HTR-8/SVneo (cell line): ENCODE measurements at places on chromosomes 12 and 14.

DNA sequence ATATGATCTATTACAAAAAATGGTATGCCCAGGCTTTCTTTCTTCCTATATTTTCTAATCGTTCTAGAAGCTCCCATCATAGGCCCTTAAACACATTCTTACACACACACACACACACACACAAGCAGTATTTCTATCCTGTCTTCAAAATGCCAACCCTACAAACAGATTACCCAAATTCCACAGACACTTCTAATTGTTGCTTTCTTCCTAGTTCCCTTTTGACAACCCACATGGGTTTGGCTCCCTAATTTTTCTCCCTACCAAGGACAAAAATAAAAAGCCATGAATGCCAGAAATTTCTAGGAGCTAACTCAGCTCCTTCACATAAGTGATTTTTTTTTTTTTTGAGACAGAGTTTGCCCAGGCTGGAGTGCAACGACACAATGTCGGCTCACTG, 60.3 kb upstream of the NTF3 start:
- DNase-seq: no peak

DNA sequence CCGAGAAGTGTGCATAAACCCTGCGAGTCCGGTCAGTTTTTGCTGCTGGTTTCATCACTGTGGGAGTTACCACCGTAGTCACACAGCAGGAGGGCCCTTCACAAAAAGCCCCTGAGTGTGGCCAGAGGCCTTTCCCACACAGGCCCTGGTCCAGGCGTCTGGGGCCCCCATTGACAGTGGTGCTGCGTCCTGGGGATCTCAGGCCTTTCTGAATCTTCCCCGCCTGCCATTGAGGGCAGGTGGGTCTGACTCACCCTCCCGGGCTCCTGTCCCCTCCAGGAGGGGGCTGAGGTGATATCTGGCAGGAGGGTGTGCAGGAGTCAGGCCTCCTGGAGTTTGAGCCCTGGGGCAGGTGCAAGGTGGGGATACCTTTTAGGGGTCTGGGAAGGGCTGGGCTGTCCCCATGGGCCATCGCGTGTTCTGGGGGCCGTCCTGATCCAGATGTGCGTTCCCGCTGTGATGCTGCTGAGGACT, 358.5 kb downstream of the TMEM121 start:
- DNase-seq: no peak

DNA sequence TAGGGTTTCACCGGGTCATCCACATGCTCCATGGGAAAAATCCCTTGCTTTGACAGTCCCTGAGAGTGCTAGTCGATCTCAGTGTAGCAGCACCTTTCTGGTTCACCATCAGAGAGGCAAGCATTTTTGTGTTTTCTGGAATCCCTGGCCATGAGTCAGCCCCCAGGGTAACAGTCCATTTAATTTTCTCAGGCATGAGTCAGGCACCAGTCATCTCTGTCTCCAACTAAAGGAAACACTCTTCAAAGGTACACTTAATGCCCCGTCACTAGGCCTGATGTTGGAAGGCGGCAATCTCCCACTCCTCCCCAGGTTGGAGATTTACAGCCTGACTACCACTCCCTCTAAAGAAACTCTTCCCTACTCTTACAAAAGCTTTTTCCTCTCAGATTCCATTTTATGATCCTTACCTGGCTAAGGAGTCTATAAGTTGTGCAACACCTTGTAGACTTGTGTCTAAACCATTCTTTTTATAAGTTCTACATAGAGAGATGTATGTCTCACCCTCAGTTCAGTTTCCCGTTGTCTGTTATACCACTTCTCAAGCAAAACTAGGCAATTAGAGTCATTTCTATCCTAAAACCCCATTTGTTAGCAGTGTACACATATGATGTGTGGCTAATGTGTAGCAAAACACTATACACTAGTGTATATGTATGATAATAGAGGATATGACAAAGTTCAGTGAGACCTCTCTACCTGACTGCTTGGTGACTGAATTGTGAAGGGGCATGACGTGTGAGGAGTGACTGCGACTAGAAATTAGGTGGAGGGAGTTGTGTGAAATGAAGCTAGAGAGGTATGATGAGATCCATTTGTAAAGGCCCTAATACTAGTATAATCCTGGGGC, 24.6 kb downstream of the TMEM19 start:
- peak; percentile 64 for DNase-seq

DNA sequence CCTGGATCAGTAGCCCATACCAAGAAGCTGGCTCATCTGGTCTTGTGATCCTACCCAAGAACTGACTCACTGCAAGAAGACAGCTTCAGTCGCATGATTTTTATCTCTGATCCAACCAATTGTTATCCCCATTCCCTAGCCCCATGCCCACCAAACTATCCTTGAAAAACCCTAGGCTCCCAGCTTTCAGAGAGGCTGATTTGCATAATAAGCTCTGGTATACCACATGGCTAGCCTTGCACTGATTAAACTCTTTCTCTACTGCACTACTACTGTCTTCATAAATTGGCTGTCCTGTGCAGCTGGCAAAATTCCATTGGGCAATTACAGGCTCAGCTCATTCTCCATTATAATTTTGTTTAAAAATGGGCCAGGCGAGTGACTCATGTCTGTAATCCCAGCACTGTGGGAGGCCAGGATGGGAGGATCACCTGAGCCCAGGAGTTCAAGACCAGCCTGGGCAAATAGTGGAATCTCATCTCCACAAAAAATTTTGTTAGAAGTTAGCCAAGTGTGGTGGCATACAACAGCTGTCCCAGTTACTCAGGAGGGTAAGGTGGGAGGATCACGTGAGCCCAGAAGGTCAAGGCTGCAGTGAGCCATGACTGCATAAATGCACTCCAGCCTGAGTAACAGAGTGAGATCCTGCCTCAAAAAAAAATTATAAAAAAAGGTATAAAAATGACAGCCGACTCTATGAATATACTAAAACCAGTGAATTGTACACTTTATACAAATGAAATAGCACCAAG, 76.7 kb upstream of the EIF5 start:
- DNase-seq: no peak

GRCh38 chr12:96585977-96586376, 96.6 kb downstream of the CFAP54 start:
- DNase-seq: no peak

DNA sequence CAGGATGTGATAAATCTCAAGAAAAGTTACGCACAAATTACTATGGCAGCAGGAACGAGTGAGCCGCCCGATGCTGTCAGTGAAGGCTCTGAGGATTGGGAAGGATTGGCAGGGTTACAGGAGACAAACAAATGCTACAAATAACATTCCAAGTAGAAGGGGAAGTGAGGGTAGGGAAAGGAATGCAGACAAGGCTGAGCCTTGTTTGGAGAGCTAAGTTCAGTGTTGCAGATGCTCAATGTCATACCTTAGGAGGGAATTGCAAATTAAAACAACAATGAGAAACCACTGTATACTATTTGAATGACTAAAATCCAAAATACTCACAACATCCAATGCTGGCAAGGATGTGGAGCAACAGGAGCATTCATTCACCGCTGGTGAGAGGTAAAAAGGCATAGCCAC, 1.3 kb downstream of the CLEC9A start:
- DNase-seq: peak; percentile 48

GRCh38 chr12:4036671-4037271, 163.6 kb upstream of the PARP11 start:
- DNase-seq: no peak

GRCh38 chr12:70040141-70040540, 203.1 kb upstream of the CNOT2 start:
- no peak for DNase-seq

DNA sequence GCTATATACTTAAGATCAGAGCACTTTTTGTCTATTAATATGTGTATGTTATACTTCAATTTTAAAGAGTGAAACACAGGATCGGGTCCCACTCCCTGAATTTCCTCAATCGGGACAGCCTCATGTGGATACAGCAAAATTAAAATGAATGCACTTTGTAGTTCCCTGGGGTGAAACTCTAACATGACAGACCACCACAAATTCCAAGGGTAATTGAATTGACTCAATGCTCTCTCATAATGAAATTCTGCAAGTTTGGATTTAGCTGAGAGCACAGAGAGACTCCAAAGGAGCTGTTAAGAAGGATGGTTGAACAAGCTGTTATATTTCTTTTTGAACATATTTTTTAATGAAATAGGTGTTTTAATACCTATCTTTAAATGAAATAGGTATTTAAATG, 413.6 kb downstream of the GXYLT1 start:
- DNase-seq: no peak

GRCh38 chr14:37170237-37170636, 2.2 kb downstream of the SLC25A21 start:
- DNase-seq: no peak

- DNase-seq: no peak
Observed at GRCh38 chr12:7327918-7328317, 24.0 kb downstream of the ACSM4 start.

GRCh38 chr12:46483572-46484395, 111.2 kb upstream of the SLC38A2 start:
- DNase-seq: no peak

- DNase-seq: no peak
Observed at GRCh38 chr14:51308866-51309265, 68.8 kb downstream of the TMX1 start.
